ENCODE measurements at places on chromosomes 2 and 18.

GRCh38 chr2:122516775-122517174 is 761.3 kb downstream of the TSN start:
- H3K27ac ChIP-seq = no peak overlapping the region
- H3K4me3 ChIP-seq = no peak overlapping the region
- H3K27me3 ChIP-seq = no peaks in the 10 kb centered on the region
- H3K36me3 ChIP-seq = no peaks in the 10 kb centered on the region

- no peak for DNase-seq
- no peak overlapping the region for H3K27ac ChIP-seq
- H3K27me3 ChIP-seq = no peaks in the 10 kb centered on the region
- H3K4me1 ChIP-seq = no peaks in the 10 kb centered on the region
- no peak overlapping the region for H3K4me3 ChIP-seq
- no peaks in the 10 kb centered on the region for H3K36me3 ChIP-seq
Measured at GRCh38 chr2:105428387-105429018, 29.7 kb upstream of the FHL2 start.

DNA sequence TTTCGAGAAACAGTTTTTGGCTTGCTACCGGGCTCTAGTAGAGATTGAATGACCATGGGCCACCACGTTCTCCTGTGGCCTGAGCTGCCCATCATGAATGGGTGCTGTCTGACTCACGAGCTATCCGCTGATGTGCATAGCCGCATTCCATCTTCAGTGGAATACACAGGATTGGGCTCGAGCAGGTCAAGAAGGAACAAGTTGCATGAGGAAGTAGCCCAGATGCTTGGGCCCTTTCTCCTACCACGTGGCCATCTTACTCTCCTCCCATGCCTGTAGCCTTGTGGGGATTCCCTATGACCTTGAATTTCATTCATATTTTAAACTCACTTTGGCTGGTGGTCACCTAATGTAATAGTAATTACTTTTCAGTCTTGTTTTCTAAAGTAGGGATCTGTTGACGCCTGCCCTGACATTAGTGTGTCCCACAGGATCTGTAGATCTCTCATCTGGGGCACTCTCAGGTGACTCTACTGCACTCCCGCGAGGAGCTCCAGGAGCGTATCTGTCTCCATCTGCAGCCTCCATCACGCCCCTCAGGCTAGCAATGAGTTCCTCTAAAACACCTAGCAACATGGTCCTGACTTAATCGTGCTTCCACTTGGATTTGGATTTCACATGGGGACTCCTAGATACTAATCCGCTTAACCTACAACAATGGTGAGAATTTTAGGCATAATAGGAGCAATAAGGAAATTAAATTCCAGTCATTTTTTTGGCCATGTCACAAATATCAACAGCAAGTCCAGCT is 67.8 kb downstream of the PSMG2 start:
- H3K4me3 ChIP-seq = no peak overlapping the region
- H3K4me1 ChIP-seq = no peaks in the 10 kb centered on the region
- H3K27me3 ChIP-seq = no peaks in the 10 kb centered on the region
- no peak for DNase-seq
- H3K27ac ChIP-seq = no peak overlapping the region
- H3K36me3 ChIP-seq = no peaks in the 10 kb centered on the region

DNA sequence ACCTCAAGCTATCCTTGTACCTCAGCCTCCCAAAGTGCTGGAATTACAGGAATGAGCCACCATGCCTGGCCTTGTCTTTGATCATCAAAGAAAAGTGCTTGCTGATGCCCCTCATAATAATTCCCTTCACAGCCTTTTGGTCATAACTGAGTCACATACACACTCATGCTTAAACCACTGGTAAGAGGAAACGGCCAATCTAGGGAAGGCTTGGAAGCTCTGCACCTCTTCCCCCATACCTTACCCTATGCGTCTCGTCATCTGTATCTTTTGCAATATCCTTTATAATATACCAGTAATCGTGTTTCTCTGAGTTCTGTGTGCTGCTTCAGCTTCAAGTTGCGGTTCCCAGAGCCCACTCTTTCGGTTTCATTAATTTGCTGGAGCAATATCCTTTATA is 4.8 kb upstream of the RNF138 start:
- DNase-seq = peak; percentile 64
- H3K27me3 ChIP-seq = no peaks in the 10 kb centered on the region
- no peak overlapping the region for H3K4me3 ChIP-seq
- H3K36me3 ChIP-seq = no peaks in the 10 kb centered on the region
- H3K4me1 ChIP-seq = peaks cover 19% of the 10 kb centered on the region
